ENCODE measurements at places on chromosomes 2 and 18.

DNA sequence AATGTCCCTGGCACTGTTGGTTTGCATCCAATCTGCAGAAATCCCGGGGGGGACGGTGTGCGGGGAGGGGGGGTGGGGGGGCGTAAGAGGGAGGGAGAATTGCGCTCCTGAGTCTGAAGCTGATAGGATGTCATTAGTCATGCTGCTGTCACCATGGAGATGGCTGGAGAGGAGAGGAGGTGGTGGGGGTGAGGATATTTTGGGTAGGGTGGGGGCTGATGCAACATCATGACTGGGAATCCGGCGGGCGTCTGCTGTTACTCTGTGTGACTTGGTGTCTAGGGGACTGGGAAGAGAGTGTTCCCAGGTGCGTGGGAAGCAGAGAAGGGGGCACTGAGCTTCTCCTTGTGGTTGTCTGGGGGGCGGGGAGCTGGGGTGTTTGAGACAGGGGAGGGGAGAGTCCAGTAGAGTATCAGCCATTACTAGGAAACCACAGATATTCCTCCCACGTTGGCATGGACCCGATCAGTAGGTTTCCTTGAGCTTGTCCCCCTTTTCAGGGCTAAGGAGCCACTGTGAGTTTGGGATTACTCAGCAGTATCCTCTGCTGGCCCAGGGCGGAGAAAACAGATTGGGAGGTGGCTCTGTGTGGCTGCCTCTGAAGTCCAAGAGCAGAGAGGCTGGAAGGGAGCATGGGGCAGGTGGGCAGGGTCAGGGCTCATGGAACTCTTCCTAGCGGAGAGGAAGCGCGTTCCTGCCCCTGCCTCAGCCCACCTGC is 18.9 kb downstream of the TET3 start:
- peak; percentile 85 for DNase-seq

DNA sequence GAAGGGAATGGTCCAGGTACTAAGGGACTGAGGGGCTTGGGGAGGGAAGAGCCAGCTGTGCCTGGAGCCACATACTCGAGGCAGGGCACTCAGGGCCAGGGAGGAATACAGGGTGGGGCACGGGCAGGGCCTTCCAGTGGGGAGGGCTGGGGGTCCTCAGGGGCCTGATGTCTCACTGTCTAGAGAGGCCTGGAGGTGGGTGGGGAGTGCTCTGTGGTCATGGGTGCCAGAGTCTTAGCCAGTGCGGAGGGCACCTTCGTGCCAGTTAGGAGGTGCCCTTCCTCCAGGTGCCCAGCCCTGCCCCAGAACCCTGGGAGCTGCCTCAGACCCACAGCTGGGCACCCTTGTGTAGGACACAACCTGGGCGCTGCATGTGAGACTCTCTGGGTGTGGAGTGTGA is 81.2 kb downstream of the SMAD7 start:
- DNase-seq, result no peak

- peak; percentile 37 for DNase-seq
These were observed 61.7 kb upstream of the LCLAT1 start for GRCh38 chr2:30385327-30385726.

- no peak for DNase-seq
These were observed 202.5 kb downstream of the CCDC102B start for GRCh38 chr18:69000366-69000765.

GRCh38 chr2:527581-527980 is 149.6 kb downstream of the TMEM18 start:
- DNase-seq, result no peak

GRCh38 chr2:133949595-133949994 is 304.3 kb upstream of the MGAT5 start:
- no peak for DNase-seq

DNA sequence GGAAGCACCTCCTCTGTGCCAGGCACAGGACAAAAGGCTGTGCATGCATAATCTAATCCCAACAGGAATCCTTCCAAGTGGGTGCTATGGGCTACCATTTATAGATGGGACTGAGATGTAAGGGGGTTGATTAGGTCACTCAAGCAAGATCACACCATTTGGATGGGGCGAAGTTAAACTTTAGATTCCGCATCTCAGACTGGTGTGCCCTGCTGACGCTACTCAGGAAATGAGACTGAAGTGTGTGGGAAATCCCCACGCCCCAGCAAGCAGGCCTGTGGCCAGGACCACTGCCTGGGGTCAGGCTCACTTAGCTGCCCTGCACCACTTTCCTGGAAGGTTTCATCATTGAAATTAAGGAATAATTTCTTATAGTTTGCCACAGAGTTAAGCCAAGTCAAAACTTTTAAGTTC is 70.5 kb upstream of the PPP1CB start:
- peak; percentile 34 for DNase-seq

DNA sequence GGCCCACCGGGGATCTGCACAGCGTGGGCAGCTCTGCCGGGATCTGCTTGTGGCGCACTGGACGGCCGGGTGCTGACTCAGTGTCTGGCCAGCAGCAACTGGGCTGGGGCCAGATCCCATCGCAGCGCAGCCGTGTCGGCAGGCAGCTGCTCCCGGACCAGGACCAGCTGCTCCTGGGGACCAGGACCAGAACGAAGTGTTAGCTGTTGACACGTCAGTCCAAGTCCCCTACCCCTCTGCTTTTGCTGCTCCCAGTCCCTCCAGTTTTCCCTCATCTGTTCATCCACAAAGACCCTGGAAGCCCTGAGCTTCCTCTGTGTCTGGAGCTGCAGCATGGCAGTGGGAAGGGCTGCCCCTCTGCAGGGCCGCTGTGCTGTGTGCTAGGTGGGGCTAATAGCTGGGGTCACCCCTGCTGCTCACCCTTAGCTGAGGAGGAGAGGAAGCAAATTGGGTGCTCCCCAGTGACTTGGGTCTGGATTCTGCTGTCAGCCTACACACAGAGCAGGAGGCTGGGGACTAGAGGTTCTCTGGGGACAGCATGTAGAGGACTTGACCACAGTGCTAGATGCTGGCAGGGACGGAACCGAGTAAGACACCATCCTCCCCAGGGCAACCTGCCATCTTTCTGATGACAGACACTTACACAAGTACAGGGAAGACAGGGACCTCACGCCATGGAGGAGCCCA is 16.9 kb upstream of the KIF1A start:
- peak; percentile 9 for DNase-seq

DNA sequence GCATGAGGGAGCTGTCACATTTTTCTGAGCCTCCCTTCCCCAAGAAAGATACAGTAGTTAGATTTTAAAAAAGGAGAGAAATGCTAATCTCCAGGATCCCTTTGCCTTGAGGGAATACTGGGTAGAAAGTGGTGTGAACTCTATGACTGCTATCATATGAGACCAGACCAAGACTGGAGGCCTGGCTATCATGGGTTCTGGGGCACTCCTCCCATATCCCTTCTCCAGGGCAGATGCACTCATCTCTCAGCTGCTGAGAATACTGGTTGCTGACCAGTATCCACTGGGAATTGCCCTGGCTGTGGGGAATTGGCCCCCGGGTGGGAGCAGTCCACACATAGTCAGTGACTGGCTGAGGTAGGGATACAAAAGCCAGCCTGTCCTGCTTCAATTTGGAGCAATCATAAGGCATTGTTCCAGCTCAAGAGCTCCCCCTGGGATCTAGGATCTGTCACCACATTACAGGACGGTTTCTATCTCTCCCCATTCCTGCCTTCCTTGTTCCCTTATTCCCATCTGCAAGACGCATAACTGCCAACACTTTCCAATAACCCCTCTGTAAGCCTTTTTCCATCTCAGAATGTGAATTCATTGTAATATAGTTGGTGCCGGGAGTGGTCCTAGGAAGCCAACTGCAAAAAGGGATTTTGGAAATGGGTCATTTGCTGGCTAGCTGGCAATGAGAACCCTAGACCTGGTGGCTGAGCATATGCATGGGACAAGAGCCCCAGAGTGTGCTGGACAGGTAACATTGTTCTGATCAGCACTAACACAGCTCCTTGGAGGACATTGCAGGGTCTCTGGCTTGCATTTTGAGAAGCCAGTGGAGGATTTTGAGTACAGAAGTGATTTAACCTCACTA is 35.4 kb upstream of the REEP1 start:
- peak; percentile 57 for DNase-seq

- DNase-seq, result no peak
These were observed 1.1 kb downstream of the EFHD1 start for GRCh38 chr2:232634206-232635150.

DNA sequence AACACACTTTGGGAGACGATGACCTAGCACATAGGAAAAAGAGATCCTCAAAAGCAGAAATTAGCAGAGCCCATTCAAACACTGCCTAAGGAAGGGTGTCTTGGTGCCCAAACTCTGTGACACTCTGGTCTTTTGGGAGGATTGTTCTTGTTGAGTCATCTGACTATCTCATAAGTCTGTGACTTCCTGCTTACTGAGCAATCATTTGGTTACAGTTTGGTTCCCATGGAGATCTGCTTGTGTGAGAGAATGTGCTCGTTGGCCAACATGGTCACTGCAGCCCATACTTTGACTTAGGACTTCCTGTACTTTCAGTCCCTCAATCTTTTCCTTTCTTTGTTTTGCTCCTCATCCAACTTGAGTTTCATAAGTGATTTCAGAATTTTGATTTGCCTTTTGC is 602.9 kb downstream of the NYAP2 start:
- peak; percentile 59 for DNase-seq

DNA sequence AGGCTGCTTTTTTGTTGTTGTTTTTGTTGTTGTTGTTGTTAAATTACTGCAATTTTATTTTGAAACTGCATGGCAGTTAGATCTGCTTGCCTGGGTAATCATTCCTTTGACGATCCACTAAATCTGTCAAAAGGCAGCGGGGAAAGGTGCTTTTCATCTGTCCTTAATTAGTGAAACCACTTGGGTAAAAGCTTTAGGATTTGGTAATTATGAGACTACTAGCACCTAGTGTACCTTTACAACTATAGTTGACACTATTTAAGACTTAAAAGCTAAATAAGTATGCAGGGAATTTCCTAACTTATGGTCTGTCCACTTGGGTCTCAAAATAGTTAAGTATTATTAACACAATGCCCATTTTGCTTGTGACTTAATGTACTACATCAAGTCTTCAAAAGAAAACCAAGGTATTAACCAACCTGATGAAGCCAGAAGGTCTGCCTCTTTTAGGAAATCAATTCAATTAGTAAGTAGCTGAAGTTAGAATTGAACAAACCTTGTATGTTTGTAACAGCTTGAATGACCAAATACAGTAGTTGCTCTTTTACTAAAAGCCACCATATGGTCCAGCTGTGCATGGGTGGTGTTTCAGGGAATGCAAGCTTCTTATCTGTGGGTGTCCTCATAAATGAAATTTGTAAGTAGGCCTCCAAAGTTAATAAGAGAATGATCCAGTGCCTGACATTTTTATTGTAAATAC is 44.8 kb downstream of the NAB1 start:
- no peak for DNase-seq

GRCh38 chr2:16791496-16791895 is 125.9 kb upstream of the CYRIA start:
- DNase-seq, result no peak

DNA sequence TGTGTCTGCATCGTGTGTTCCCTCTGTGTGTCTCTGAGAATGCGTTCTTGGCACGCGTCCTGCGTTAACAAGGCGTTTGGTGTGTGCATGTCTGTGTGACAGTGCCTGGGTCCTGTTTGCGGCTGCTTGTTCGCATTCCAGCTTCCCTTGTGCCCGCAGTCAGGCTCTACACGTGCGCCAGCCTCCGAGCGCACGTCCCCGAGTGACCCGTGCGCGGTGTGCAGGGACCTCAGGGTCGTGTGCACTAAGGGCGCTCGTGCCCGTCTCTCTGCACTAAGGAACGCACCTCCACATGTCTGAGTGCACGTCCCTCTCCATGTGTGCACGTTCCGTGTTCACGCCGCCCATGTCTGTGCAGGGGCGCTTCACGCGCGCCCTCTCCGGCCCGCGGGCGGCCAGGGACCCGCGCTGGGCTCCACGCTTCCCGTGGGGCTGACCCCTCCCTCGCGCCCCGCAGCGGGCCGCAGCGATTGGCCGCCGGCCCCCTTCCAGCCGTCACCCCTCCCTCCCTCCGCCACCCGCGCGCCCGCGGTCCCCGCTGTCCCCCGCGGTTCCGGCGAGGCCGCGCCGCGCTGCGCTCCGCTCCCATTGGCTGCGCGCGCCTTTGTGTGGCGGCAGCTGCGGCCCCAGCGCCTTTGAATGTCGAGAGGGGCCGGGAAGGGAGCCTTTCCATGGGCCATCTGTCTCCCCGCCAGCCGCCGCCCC is 229.4 kb downstream of the HAUS1 start:
- DNase-seq, result peak; percentile 31

GRCh38 chr2:31110431-31110830 is 27.8 kb downstream of the GALNT14 start:
- DNase-seq, result no peak

DNA sequence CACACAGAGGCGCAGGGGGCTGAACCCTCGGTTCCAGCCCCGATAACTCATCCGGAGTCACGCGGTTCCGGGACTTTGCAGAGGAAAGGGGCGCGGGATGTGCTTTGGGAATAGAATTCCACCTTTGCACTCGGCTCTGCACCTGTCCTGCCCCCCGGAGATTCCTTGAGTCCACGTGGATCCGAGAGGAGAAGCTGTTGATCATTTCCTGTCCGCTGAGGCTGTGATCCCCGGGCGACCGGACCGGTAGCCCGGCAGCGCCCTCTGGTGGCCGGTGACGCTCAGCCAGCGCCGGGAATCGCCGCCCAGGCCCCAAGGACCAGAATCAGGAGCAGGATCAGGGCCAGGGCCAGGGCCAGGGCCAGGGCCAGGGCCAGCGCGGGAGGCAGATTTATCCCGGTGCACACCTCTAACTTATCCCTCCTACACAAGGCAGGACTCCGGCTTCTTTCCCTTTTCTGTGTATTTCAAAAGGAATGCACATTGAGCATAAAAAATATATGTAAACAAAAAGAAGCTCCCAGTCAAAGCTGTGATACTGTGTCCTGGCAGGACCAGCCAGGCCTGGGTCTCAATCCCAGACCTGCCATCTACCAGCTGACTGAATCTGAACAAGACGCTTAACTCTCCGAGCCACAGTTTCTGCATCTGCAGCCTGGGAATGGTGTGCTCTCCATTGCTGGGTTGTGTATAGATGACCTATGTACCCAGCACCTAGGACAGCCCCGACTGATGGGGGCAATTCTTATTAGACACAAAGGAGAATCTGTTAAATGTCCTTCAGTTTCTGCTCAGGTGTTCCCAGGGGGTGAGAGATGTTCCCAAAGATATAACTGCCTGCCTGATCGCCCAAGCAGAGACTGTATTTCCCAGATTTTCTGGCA is 8.5 kb upstream of the SPATA3 start:
- DNase-seq, result peak; percentile 61

DNA sequence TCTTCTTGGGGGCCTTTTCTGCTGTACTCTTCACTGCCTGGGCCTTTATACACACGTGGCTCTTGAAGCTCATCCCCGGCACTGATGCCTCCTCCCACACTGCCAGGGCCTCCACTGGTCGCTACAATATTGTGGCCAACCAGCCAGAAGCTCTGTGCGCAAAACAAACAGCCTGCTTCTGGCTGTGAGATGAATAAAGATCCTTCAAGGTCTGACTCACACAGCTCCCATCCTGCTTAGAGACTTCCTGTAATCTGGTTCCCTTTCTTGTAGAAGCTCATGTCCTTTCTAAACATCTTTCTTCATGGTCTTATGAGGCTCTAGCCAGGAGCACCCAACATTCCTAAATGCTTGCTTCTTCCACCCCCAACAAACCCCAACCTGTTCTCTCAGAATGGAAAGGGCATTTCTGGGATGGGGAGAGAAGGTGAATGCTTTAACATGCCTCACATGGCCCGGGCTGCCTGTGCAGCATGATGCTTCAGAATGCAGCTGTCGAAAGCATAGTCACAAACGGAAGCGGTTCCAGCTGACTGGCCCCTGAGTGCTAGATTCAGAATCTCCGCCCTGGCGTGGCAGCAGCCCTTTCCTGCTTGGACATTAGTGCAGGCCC is 24.6 kb downstream of the NRP2 start:
- DNase-seq, result peak; percentile 92

GRCh38 chr2:233938676-233939370 is 21.6 kb downstream of the TRPM8 start:
- DNase-seq, result no peak

GRCh38 chr2:128538396-128538795 is 219.7 kb upstream of the HS6ST1 start:
- no peak for DNase-seq

Data from fibroblast of upper back skin (primary cell).